ENCODE measurements at places on chromosomes 6 and 20. TPM values are rescaled to one million over a fixed set of nuclear protein-coding genes. Genes with fewer than 3 reads are reported as not detected.
A peak's percentile ranks its signal among the peaks of the same experiment; 100 is the strongest.

ZSCAN23 gene
- polyA plus RNA-seq: 0.13 TPM

DNA sequence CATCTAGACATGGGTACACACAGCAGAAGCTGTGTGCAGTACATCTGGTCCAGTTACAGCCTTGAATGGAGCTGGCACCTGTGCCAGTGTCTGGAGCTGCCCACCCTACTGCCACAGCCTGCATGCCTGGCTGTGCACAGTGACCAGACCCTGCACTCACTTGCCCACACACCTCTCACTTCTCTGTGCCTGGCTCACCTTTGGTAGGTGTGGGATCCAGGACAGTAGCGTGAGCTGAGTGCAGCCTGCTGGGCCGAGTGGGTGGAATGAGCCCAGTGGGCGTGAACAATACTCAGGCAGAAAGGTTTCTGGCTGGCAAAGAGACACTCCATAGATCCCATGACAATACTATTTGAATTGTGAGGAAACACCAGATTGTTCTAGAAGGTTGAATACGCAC, 839.5 kb upstream of the FLRT3 start:
- DNase-seq: no peak

DNA sequence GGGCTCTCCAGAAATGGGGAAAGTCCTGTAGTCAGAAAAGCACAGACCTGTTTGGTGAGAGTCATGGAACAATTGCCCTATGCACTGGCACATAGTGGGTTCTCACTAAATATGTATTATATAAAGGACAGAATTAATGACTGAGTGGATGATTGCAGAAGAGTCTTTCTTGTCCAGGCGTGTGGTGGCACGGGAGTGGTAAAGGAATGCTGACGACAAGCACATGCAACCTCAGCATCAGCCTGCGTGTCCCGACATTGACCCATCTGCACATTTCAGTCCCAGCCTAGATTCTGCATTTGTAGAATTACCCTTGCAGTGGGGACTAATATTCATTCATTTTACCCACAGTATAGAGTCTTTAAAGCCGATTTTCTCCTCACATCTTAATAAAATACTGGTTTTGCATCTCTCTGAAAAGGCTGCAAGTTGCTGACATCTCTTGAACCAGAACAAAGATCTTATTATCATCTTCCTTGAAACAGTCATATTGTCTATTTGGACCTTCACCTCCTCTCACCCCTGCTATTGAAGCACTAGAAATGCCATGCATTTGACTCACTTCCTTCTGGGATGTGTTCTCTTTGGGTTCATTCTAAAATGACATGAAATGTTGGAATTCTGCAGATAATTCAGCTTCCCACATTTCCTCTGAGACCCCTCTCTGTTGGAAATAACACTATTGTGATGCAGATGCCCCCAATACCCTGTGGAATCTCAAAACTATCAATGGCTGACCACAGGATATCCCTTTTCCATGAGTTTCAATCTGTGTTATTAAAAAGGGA, 883.6 kb upstream of the FLRT3 start:
- DNase-seq: peak; percentile 50

DNA sequence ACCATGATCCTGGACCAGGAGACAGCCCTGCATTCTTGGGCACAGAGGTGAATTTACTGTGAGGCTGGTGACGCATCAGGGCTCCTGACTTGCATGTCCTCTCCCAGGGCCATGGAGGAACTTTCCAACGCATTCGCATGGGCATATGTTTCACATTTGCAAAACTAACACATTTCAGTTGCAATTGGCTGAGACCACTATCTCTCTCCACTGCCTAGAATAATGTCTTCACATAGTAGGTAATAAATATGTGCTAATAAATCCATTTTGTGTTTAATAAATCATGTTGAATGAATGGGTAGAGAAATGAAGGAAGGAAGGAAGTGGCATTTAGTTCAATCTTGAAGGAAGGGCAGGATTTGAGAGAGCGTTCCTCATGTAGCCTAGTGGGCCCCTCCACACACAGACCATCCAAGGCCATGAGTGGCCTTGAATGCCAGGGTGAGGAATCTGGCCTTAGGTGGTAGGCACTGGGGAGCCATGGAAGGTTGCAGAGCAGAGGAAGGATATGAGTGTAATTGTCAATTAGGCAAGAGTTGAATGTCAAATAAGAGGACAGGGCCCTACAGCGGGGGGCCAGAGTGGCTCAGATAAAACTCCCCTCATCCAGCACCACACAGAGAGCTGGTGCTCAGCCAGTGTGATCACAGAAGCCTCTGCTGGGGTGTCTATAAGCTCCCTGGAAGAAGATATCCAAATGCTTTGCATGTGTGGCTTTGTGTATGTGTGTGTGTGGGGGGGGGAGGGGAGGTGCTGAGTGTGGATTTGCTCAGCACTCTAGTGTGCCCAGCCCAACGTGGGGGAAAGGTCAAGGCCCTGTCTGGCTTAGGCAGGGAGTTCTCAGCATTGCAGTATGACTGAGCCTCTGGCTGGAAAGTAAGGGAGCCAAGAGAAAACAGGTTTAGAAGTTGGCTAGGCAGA, 30.9 kb upstream of the CCN5 start:
- no peak for DNase-seq
